ENCODE measurements at places on chromosomes 6 and 20. TPM values are rescaled to one million over a fixed set of nuclear protein-coding genes. Genes with fewer than 3 reads are reported as not detected.

DNA sequence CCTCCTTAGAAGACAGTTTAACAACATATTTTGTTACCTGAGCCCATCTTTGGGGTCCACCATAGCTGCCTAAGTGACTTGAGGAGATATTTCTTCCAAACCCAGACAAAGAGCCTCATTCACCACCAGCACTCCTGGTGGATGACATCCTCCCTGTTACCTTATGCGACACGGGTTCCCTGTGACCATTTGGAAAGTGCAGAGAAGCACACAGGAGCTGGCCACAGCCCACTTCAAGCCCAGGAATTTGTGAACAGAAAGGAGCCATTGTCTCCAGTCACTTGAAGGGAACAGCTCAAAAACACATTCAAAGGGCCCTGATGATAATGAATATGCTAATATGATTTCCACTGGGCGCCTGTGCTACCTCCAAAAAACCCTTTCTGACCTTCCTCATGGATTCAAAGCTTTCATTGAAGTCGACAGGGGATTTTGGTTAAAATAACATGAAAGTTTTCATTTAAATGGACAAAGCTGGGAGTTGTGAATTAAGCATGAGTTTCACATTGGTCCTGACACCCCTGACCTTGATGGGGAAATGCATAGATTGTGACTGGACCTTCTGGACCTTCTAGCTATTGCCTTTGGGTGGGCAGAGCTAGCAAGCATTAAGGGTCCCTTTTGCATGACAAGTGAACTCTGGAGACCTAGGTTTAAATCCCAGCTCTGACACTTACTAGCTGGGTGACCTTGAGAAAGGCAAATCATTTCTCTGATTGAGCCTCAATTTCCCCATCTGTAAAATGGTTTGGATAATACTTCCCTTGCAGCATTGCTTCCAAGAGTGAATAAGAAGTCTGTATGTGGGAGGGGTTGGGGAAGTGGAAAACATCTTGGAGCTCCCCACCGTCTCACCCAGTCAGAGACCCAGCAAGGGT lies 83.3 kb upstream of the SIRPA start:
- DNase-seq: no peak

Gene KCNK5
- total RNA-seq: not detected

Gene ZNF311
- not detected for total RNA-seq

- no peak for DNase-seq
Measured at GRCh38 chr6:37257320-37257633, 295 bp upstream of the TBC1D22B start.

DNA sequence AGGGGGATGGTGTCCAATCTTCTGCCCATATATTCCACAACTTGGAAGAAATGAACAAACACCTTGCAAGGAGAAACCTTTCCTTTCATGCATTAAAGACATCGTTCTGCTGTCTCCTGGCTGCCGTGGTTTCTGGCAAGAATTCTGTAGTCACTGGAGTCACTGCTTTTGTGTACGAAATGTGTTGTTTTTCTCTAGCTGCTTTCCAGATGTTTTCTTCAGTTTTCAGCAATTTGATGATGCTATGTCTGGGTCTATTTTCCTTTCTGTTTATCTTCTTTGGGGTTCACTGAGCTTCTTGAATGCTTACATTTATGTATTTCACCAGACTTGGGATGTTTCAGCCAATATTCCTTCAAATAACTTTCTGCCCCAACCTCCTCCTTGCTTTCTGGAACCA lies 40.6 kb upstream of the SLCO4A1 start:
- no peak for DNase-seq

DNA sequence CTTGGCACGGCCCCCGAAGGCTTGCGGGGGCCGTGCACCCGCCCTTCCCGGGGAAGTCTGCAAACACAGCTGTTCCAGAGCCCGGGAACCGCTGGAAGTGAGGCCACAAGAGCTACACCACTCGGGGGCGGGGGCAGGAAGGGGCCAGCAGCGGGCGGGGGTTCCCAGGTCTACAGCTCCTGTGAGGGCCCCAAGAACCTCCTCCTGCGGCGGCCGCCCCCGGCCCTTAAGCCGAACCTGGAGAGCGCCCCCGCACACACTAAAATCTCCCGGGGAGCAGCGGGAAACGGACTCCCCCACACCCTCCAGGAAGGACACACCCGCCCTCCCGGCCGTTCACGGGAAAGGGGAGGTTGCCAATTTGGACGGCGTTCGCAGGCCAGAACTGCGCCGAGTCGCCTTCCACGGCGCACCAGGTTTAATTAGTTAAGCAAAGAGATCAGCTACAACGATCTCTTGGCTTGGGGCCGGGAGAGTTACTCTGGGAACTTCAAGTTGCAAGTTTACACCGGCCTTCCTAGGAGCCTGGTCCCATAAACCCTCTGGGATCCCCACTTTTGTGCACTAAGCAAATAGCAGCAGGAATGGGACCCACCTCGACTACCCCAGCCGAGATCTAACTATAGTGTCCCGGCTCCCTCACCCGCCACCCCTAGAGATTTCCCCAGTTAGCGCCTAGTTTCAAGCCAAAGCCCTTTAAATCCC lies 1.7 kb downstream of the JAG1 start:
- DNase-seq: peak; percentile 58

Gene DLL1
- 0.26 TPM for total RNA-seq

DNA sequence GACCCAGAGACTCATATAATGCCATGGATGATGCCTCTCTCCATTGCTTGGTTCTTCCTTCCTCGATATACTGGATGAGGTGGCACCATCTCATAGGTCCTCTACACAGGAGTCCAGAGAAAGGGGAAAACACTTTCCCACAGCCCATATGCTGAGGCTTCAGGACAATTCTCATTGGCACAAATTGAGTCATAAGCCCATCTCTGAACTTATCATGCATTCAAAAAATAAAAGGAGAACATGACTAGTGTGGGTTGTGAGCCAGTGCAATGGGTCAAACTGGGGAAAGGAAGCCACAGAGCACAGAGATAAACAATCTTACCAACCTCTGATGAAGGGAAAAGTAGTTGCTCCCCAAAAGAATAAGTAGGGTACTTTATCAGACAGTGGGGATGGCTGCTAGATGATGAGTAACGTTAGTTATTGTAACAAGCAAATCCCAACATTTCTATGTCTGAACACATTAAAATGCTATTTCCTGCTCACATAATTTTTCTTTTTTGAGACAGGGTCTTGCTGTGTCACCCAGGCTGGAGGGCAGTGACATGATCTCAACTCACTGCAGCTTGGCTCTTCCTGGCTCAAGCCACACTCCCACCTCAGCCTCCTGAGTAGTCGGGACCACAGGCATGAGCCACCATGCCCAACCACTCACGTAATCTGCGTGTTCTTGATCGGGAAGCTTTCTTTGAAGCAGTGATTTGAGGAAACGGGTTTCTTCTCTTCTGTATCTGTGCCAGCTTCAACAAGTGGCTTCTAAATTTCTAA lies 27.0 kb downstream of the SOD2 start:
- DNase-seq: no peak

GRCh38 chr20:61830241-61830930 lies 235.3 kb downstream of the TAF4 start:
- no peak for DNase-seq

GRCh38 chr6:88631830-88632229 lies 331.6 kb downstream of the RNGTT start:
- no peak for DNase-seq

DNA sequence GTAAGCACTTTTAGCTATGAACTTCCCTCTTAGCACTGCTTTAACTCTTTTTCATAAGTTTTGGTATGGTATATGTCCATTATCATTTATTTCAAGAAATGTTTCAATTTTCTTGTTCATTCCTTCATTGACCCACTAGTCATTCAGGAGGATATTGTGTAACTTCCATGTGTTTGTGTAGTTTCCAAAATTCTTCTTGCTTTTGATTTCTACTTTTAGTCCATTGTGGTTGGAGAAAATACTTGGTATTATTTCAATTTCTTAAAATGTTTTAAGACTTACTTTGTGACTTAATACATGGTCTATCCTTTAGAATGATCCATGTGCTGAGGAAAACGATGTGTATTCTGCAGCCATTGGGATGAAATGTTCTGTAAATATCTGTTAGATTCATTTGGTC lies 176.5 kb downstream of the CENPW start:
- DNase-seq: no peak

DNA sequence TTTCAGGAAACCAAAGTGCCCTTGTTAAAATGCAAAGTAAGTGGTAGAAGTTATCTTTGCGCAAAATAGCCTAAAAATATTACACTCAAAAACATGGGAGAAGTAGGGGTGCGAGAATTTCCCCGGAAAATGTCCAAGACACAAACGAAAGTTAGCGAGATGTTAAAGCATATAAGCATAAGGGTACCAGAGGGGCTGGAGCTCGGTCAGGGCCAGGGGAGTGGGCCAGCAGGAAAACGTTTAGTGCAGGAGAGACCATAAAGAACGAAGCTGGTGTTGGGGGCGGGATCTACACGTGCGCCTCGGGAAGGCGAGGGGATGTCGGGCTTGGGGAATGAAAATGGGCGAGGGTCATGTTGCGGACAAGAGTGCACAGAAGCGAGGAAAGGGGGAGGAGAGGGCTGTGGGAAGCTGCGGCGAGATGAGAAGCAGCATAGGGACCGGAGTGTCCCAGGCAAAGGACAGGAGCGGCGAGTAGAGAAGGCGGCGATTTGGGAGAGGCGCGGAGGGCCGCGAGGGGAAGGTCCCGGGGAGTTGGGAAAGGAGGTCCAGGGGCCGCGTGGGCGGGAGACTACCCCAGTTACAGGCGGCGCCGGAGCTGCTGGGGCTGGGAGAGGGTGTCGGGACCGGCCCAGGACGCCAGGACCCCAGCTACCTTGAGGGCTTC lies 600 bp downstream of the XPO5 start:
- peak; percentile 68 for DNase-seq

DNA sequence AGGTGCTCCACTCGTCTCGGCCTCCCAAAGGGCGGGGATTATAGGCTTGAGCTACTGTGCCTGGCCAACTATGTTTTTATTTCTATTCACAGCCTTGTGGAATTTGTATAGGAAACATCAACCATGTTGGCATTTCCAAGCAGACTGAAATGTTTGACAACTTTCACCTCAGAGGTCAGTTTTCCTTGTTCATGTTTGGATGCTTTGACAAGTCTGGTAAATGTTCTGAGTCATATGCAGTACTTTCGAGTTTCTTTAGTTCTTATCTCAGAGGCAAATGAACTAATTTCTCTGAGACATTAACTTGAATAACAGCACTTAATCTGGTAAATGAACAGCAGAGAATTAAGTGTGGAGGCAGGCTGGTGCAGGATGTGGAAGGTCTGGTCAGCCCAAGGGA lies 373.4 kb upstream of the SYNCRIP start:
- no peak for DNase-seq

Gene PRKN
- not detected for total RNA-seq

GRCh38 chr6:165649166-165650137 lies 13.6 kb downstream of the PDE10A start:
- DNase-seq: peak; percentile 41

DNA sequence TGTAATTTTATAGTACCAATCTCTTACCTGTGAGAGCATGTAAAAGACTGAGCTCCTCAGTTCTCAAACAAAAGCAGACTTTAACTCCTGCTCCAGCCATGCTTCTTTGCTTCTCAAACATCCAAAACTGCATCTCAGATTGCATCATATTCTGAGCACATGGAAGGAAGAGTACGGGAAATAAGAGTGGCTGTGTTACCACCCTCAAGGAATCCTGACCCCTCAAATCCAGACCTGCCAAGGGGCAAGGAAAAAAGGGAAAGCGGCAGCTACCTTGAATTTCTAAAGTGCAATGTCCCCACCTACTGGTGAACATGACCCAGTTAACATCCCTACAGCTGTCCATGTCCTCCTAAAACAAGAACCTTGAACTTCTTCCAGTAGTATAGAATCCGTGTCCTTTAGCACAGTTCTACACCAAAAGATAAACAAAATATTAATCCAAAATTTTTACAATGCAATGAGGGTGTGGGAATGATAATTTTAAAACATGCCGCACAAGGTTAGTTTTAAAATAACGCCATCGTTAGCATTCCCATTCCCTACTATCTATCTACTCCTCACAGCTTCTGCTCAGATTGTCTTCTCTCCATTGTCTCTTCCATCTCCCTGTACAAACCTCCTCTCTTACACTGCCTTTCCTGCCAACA lies 34.1 kb upstream of the HLA-DQB1 start:
- DNase-seq: peak; percentile 78

Gene SOX4
- 5.0 TPM for total RNA-seq

Gene DNAAF9
- total RNA-seq: not detected

Gene HDGFL1
- not detected for total RNA-seq

DNA sequence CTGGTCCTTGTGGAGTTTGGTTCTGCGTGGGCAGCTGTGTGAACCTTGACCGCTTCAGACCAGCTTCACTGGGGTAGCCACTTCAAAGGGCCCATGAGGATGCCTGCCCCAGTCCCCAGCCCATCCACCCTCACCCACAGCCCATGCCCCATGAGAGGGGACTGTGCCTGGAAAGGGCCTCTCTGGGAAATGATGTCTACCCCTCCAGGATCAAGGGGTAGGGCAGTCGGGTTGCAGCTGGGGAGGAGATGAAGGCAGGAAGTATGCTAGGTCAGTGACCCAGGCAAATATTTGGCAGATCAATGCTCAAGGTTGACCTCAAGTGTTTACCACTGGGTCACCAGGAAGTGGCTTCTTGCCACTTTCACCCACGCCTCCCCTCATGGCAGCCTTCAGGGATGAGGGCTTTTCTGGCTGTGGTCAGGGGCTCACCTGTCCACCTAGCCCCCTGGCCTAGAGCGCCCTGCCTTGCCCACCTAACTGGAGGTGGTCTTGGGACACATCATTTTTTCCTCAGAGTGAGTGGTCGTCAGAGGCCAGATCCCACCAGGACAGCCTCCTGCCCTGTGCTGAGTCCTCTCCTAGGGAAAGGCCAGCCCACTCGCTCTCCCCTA lies 109.5 kb downstream of the SNX5 start:
- DNase-seq: no peak

Gene OOEP
- not detected for total RNA-seq

Gene SSTR4
- total RNA-seq: not detected

Gene CFAP206
- total RNA-seq: 1.8 TPM

- DNase-seq: no peak
Measured at GRCh38 chr6:2594868-2595267, 155.9 kb downstream of the MYLK4 start.

Gene TAF8
- 25.8 TPM for total RNA-seq

Gene RTN4IP1
- 14.3 TPM for total RNA-seq

- DNase-seq: no peak
Measured at GRCh38 chr6:40541556-40542174, 45.5 kb downstream of the LRFN2 start.

DNA sequence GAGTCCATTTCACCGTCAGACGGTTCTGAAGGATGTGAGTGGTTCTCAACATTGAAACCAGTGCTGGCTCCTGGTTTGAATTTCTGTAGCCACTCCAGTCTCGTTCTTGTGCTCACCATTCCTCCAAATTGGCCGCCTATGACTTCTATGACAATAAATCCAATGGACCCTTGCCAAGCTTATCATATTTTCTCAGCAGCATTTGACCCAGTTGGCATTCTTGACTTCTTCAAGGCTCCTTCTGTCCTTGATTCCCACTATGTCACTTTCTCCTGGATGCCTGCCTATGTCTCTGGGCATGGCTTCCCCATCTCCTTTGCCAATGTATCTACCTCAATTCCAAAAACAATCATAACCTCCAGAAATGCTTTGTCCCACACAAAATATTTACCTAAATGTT lies 756.0 kb upstream of the NRSN1 start:
- no peak for DNase-seq

GRCh38 chr20:3795511-3796468 lies at the start of gene CDC25B:
Gene CDC25B (plus strand): TSS chr20:3796310. CDS start chr20:3796532, 222 bp downstream.
- DNase-seq: peak; percentile 96

GRCh38 chr6:158154816-158155215 lies 13.2 kb downstream of the SERAC1 start:
- no peak for DNase-seq

Gene MYBL2
- total RNA-seq: 30.8 TPM

GRCh38 chr6:105862936-105863607 lies 223.1 kb upstream of the PRDM1 start:
- peak; percentile 76 for DNase-seq

Gene MUCL3
- not detected for total RNA-seq
